ENCODE measurements at places on chromosomes 7 and 10.
A peak's percentile ranks its signal among the peaks of the same experiment; 100 is the strongest.

DNA sequence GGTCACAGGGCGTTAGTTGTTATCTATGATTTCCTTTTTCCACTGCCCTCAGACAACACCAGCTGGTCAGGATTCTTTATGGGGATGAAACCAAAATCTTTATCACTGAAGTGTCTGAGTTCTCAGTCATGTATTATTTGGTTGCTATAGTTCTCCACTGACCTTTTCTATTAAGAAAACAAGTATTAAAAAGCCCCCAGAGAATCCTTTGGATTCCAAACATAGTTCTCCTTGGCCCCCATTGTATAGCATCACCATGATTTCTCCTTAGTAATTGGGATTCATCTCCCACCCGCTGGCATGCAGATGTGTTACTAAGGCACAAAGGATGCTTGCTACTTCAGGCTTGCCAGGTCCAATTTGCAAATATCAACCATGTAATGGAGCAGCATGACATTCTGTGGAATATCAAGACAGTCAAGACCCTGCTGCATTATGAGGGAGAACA, 94.3 kb downstream of the IQUB start:
- DNase-seq, result no peak

DNA sequence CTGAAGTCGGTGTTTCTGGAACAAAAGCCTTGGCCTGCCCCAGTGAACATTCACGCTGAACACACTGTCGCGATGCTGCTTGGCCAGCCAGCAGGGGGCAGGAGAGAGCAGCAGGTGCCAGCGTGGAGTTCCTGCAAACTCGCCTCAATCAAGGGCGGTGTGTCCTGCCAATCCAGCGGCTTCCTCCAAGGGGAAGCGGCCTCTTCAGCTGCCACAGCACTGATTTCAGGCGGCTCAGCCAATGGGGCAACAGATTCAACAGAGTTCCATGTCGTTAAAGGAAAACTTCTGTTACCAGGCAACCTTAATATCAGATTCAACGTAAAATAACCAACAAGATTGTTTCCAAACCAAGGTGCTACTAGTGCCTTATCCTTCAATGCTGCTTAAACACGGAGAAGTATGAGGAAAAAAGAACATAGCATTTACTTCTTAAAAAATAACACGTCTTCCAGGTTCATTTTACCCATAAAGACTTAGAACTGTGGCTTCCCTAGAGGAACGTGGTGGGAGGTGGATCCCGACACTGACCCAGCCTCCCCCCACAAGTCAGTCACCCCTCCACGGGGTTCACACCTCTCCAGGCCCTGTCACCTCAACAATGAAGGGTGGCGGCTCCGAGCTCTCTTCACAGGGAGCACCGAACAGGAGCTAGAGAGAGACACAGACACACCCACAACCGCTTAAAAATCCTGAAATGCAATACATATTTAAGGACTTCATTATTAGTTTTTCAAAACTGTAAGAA, 178.2 kb downstream of the DIP2C start:
- peak; percentile 73 for DNase-seq

- DNase-seq, result no peak
Measured at GRCh38 chr7:34751725-34752643, 94.0 kb downstream of the NPSR1 start.

DNA sequence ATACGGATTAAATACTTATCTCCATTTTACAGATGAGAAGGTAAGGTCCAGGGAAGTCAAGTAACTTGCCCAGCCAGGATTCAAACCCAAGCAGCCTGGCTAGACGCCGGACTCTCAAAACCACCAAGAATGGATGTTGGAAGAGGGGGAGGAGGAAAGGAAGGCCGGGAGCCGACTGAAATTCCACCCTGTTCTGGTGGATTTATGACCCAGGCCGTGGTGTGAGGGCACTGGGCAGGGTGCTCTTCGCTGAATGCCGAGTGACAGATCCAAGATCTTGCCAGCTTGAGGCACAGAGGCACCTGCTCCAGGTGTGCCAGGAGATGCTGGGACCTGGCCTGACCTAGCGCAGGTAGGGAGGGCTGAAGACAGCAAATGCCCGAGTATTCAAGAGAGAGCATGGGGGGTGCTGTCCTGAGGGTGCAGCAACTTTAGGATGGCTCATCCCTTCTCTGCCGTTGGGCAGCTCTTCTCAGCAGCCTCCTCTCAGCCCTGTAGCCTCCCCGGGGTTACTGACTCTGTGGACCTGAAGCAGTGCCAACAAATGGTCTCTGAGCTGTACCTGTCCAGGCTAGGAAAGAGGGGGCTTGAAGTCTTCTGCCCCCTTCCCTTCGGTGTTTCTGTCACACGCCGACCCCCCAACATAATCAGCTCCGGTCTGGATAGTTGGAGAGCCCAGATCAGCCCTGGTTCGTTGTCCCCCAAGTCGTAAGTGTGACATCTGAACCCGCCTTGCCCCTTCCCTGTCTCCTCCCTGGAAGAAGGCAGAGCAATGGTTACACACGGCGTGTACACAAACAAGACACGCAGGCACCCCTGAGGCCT, 713 bp downstream of the LOXL4 start:
- no peak for DNase-seq

DNA sequence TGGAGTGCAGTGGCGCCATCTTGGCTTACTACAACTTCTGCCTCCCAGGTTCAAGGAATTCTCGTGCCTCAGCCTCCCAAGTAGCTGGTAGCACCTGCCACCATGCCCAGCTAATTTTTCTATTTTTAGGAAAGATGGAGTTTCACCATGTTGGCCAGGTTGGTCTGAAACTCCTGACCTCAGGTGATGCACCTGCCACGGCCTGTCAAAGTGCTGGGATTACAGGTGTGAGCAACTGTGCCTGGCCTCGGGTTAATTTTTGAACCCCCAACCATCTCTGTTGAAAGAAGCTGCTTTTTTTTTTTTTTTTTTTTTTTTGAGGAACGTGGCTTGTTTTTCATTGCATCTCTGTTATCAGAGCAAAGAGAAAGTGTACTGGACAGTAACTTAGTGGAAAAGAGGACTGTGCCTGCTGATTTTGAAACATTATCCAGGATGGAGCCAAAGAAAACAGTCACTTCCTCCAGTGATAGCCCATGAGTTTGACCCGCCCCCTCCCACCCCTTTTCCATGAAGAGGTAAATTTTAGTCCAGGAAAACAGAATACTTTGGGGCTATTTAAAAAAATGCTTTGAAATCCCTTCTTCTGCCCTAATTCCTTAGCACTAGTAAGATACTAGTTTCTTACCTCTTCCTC, 38.3 kb downstream of the WBP1L start:
- no peak for DNase-seq

DNA sequence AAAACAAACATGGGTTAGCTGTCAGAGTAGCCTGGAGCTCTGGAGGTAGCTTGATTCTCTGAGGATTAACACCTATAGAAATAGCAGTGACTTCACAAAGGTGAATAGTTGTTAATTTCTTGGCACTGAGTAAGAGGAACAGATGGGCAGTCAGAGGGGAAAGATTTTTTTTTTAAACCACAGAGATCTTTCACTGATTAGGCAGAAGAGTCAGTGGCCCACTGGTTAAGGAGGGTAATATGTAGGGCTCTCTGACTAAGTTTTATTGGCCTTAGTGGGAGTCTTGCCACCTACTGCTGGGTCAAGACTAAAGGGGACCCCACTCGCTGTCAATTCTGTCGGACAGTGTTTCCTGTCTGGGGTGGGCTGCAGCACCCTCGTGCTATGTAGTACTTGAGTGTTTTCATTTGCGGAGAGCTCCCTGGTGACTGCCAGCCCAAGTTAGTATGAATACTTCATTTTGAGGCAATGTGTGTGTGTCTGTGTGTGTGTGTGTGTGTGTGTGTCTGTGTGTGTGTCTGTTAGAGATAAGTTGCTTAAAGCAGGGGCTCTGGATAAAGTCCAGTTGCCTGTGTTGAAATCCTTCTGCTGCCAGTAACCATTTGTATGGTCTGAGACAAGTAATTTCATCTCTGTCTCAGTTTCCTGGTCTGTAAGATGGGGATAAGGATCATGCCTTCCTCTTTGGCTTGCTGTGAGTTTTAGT, 145.2 kb downstream of the ARID5B start:
- DNase-seq, result peak; percentile 60

- DNase-seq, result no peak
Measured at GRCh38 chr10:3331690-3332230, 159.2 kb upstream of the PITRM1 start.

GRCh38 chr7:50273301-50273700, 31.2 kb upstream of the IKZF1 start:
- DNase-seq, result no peak

- peak; percentile 43 for DNase-seq
Measured at GRCh38 chr7:136405931-136406777, 429.0 kb upstream of the MTPN start.

DNA sequence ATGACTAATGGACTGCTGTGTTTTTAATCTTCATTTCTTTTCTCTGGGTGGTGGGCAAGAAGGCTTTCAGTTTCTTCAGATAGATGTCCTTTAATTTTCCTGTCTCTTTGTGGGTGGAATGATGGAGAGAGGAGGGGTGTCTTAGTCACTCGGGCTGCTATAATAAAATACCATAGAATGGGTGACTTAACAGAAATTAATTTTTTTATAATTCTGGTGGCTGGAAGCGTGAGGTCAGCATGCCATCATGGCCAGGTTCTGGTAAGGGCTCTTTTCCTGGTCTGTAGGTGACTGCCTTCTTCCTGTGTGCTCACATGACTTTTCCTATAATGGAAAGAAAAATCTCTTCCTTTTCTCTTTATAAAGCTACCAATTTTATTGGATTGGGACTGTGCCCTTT, 6.3 kb downstream of the RSBN1L start:
- DNase-seq, result no peak

DNA sequence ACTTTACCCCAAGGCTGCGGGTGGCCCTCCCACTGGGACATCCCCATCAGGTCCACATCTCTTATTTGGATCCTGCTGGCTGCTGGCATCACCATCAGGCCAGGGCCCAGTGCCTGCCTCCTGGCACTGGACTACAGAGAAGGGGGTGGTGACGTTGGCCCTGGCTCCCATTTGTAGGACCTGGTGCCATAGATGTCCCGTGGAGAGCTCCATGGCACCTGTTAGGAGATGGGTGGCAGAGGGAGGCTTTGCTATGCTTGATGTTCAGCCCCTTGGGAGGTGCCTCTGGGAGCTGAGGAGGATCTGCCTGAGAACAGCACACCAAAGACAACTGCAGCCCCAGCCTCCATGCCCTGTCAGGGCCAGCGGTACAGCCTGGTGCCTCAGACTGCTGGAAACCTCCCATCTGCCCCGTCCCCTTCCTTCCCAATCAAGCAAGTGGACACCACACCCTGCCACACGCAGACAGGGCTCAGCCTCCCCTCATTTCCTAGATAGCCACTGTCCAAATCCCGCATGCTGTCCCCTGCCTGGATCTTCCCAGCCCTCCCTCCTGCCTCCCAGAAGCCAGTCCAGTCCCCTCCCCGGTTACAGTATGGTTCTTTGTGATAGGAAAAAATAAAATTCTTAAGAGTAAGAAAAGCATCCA, 230.0 kb upstream of the GRB10 start:
- no peak for DNase-seq

GRCh38 chr10:77317221-77317620, 320.4 kb downstream of the KCNMA1 start:
- DNase-seq, result no peak

GRCh38 chr7:17632384-17632783, 307.9 kb downstream of the SNX13 start:
- DNase-seq, result no peak

DNA sequence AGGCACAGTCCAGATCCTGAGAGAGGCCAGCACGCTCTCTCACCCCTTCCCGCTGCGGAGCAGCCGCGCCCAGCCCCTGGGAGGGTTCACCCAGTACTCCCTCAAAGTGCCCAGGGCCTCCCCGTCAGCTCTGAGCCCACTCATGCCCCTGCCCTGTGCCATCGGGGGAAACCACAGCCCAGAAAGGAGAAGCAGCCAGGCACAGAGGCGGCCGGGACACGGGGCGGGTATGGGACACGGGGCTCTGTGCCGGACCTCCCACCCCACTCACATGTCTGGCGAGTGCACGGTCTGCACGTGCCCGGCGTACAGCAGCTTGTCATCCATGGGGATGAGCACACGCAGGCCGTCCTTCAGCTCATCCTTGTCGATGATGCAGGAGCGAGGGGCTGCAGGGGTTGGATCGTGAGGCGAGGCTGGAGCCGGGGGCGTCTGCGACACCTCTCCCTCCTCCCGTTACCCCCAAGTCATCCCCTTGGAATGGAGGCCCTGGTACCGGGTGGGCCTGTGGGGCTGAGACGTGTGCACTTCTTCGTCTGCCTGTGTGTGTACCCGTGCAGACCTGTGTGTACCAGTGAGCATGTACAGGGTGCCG, 38.2 kb downstream of the SLC29A4 start:
- no peak for DNase-seq

DNA sequence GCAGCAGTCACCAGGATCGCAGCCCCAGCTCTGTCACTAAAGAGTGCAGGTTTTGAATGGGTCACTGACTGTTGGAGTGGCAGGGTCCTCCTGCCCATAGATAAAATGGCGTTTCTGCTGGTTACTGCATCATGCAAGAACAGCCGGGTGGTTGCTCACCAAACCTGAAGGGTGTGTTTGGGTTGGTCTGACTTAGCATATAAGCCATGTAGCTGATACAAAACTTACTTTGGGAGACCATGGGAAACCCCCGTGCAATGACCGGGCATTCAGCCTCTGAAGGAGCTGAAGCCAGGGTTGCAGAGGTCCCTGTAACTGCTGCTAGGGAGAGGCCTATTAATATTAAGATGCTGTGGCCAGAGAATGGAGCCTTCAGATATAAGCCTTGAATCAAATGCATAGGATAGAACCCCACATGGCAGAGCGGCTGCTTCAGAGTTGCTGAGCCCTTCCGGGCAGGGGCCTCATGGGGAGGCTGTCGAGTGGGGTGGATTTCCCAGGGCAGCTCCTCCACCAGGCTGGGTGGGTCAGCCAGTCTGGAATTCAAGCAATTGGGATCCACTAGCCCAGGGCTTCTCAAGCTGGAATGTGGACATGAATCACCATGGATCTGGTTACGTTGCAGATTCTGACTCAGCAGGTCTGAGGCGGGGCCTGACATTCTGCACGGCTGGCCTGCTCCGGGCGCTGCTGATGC, 70.9 kb upstream of the CTBP2 start:
- DNase-seq, result no peak
